Right hindlimb (tissue), 1 donor: ENCODE measurements at places on chromosomes 2 and 18.
A peak's percentile ranks its signal among the peaks of the same experiment; 100 is the strongest.

GRCh38 chr2:126995621-126996377, 97.1 kb downstream of the TEX51 start:
- DNase-seq: no peak

DNA sequence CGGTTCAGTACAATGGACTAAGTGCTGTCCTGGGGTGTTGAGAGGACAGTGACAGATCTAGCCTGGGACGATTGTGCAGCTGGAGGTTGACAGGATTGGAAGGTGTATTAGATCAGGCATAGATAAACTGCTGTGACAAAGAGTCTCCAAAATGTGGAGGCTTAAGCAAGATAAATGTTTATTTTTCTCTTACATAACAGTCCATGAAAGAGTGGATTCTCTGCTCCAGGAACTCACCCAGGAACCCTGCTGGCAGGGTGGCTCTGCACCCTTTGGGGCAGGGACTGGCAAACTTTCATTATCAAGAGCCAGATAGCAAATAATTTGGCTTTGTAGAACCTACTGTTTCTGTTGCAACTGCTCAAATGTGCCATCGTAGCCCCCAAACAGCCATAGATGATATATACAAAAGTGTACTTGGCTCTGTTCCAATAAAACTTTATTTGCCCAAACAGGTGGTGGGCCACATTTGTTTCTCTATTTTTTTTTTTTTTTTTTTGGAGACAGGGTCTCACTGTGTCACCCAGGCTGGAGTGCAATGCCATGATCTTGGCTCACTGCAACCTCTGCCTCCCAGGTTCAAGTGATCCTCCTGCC, 9.7 kb downstream of the HRH4 start:
- no peak for DNase-seq

DNA sequence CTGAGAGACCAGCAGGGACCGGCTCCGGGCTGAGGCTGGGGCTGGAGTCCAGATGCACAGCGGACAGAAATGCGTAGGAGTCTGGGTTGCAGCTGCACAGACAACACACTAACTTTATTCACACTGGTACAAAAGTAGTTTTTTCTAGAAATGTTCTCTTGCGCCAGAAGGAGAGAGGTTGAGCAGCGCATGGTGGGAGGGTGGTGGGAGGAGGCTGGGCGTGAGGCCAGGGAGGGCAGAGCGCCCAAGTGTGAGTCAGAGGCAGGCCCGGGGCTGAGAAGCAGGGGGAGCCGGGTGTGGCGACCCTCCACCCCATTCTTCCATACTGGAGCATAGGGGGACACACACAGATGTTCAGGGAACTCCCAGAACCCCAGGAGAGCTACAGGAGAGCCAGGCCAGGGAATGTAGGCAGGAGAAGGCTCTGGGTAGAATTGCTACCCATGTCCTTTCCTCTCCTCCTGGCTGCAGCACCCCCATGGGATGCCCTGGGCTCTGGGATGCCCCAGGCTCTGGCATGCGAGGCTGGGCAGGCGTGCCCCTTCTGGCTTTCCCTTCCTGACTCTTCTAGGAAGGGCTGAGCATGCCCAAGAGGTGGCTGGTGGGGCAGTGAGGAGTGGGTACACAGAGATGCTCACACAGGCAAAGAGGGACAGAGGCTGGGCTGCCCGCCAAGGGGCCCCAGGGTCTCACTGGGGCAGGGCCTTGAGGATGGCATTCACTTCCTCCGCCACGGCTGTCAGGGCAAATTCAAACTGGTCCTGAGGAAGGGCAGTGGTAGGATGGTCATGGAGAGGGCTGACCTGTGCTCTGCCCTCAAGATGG, 10.6 kb downstream of the DNAJB2 start:
- peak; percentile 94 for DNase-seq

GRCh38 chr2:36949845-36950244, 16.5 kb downstream of the STRN start:
- DNase-seq: no peak

DNA sequence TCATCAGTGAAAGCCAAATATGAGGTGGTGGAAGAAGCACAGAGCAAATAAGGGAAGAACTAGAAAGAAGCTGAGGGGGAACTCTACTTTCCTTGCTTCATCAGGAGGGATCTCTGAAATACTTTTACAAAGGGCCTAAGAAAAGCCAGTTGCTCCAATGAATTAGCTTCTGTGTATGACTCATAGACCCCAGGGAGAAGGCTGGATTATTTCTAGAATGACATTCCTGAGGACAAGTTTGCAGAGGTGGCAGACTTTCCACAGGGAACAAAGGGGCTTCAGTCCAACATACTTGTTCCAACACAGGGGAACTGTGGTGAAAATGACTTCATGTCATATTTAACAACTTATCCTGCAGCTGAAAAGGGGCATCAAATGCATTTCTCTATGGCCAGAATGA, 29.0 kb downstream of the DOK1 start:
- no peak for DNase-seq

DNA sequence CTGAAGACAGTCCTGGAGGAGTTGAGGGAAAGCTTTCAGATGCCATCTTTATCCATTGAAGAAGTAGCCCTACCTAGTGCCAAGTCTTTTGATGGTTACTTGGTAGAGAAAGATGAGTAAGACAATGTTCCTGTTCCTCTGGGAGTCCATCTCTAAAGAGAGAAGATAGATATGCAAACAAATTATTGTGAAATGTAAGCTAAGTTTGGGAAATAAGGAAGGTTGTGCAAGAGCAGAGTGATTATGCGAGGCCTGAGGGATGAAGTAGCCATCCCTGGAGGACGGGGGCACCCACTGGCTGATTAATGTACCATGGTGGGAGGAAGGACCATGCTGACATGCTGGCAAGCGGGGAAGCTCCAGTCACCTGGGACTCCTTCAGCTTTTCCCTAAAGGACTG, 994 bp upstream of the DTNA start:
- no peak for DNase-seq

DNA sequence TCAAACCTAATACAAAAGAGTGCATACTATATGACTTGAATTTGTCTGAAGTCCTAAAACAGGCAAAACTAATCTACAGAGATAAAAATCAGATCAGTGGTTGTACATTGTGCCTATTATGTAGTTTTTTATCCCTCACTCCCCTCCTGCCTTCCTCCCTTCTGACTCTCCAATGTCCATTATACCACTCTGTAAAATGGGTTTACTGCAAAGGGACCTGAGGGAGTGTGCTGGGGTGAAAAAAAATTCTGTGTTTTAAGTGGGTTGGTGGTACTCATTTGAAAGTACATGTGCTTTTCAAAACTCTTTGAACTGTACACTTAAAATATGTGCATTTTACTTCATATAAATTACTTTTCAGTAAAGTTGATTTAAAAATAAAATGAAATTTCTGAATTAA, 89.0 kb upstream of the UBE2E3 start:
- DNase-seq: no peak

DNA sequence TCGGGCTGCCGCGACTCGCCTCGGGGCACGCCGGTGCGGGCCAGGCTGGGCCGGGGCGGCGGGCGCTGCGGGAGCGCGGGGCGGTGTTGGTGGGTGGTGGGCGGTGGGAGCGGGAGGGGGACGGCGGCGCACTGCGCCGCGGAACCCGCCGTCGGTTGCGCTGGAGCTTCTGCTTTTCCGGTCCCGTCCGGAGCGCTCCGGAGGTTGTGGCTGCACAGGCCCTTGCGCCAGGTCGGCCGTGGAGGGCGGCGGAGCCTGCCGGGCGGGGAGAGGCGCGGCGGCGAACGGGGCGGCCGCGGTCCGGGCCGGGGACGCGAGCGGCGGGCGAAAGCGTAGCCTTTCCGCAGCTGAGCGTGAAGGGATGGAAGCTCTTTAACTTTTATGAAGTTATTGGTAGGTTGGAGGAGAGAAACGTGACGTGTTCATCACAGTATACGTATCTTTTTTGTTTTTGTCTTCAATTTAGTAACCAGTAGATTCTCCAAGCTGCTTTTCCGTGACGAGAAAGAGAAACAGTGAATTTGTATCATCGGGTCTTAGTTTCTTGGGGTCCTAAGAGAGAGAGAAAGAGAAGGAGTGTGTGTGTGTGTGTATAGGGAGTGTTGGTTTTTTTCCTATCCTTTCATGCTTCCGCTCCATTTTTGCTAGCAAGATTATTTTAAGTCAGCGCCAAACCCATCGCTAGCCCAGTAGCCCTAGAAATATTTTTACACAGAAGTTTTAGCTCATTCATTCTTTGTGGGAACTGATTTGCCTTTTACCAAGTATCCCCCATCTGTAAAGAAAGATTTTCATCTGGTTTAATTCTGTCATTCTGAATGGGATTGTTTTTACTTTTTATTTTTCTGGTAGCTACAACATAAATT, 535 bp downstream of the ATG4B start:
- no peak for DNase-seq

DNA sequence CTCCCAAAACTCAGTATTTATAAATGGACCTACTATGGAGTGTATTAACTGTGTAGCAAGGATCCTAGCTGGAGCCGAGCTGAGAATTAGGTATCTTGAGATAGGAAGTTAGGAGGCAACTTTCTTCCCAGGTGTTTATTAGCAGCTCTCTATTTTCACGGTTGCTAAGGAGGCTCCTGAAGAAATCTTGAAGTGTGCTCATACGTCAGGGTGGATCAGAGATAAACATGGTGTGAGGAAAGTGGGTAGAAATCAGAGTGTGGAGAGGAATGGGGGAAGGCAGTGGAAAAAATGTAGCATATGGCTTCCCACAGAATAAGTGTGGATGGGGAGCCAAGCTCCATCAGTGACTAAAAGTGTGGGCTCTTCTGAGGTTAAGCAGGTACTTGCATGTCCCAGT, 104.3 kb downstream of the ABCA12 start:
- DNase-seq: no peak

- no peak for DNase-seq
Observed at GRCh38 chr2:63340443-63340842, 247.8 kb downstream of the WDPCP start.

GRCh38 chr2:177575358-177575757, 182.8 kb downstream of the AGPS start:
- DNase-seq: no peak

DNA sequence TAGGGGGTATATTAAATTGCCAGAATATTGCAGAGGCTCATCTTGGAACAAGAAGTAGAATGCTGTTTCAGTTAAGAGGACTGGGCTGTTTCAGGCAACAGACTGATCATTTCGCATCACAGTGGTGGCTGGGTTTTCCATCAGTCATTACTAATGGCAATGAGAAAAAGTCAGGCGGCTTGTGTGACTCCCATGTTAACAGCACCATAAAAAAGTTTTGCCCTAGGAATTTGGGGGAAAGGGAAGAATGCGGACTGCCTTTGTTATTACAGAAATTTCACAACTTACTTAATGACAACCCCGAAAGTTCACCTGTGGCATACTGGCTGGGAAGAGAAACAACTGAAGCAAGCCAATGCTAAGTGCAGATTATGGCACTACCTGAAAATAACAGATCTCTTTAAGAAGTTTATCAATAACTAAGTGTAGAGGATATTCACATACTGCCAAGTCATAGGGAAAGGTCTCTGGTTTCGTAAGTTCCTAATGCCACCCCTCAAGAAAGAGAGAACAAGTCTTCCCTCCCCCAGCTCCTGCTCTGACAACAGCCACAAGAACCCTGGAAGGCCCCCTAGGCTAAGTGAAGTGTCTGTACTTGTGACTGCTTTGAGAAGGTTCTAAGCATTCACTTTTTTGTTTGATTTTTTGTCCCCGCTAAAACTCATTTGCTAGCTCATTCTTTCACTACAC, 40.5 kb upstream of the AP1S3 start:
- no peak for DNase-seq

- DNase-seq: no peak
Observed at GRCh38 chr2:74511104-74511989, 2.9 kb upstream of the TLX2 start.

DNA sequence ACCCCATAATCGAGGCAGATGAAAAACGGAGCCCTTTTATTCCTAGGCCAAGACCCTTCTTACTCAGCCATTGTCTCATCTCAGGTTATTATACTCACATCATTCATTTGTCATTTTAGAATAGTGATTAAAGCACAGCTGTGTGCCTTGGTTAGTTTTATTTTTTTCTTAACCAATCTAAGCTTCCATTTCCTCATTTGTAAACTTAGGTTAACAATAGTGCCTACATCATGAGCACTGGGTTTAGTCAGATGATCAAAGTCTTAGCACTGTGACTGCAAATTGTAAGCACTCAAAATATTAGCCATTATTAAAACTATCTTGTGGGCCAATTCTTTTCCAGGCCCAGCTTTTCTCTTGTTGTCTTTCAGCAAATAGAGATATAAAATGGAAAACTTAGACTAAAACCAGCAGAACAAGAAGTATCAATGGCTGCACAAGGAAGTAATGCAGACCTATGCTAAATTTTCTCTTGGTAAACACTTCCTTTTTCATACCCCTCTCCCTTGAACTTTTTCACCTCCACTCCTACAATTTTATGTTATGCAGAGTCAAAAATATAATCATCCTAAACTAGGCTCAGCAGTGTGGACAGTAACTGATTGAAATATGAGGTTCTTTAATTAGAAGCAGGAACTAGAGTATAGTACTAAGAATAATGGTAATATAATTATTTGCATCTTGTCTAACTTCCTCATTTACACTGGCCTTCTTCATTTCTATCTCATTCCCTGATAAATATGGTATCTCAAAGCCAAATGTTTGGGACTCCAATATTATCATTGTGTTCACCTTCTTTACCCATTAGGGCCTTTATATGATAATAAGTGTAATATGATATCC, 21.5 kb upstream of the GALNT3 start:
- no peak for DNase-seq

DNA sequence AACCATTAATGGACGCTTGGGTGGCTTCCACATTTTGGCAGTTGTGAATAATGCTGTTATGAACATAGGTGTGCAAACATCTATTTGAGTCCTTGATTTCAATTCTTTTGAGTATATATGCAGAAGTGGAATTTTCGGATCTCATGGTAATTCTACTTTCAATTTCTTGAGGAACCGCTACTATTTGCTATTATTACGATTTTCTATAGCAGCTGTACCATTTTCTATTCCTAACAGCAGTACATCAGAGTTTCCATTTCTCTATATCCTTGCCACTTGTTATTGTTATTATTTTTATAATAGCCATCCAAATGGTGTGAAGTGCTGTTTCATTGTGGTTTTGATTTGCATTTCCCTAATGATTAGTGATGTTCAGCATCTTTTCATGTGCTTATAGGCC, 69.5 kb downstream of the KIF5C start:
- DNase-seq: no peak

DNA sequence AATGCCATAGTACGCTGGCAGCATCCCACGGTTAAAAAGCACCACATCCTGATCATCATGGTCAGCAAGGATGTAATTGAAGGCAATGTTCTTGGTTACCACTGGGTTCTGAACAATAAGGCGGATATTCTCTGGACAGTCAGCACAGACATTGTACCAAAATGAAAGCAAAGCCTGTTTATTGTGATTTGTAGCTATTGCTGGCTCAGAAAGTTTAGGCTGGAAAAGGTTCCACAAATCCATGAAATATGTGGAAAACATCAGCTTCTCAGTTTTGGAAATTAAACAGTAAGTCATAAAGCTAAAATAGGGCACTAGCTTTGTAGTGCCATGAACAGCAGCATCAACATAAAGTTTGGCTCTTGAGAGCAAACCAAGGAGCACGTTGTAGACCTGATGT, 52.2 kb downstream of the C2orf74 start:
- no peak for DNase-seq

GRCh38 chr2:97707362-97708047, 5.9 kb upstream of the ZAP70 start:
- no peak for DNase-seq

- DNase-seq: no peak
Observed at GRCh38 chr2:46079985-46080560, 217.1 kb upstream of the EPAS1 start.
